ENCODE measurements at places on chromosomes 6 and 20.

GRCh38 chr6:18693881-18694280, 306.7 kb downstream of the RNF144B start:
- no peak for DNase-seq

GRCh38 chr6:80472271-80472670, 365.8 kb downstream of the BCKDHB start:
- DNase-seq, result no peak

DNA sequence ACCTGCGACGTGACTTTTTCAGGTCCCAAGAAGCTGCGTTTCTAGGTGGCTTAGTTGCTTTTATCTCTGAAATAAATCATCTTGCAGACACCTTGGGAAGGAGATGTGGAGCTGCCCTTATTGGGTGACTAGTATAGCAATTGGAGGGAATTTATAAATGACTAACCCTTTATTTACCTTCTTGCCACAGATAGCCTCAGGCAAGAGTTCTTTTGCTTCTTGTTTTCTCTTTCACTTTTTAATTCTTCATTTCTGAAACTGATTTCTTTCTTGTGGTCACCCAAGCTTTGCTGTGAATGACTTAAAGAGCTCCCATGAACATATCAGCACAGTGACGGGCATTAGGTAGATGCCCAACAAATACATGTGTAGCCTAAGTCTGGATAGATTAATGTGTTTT, 3.0 kb downstream of the ADGRF4 start:
- no peak for DNase-seq

DNA sequence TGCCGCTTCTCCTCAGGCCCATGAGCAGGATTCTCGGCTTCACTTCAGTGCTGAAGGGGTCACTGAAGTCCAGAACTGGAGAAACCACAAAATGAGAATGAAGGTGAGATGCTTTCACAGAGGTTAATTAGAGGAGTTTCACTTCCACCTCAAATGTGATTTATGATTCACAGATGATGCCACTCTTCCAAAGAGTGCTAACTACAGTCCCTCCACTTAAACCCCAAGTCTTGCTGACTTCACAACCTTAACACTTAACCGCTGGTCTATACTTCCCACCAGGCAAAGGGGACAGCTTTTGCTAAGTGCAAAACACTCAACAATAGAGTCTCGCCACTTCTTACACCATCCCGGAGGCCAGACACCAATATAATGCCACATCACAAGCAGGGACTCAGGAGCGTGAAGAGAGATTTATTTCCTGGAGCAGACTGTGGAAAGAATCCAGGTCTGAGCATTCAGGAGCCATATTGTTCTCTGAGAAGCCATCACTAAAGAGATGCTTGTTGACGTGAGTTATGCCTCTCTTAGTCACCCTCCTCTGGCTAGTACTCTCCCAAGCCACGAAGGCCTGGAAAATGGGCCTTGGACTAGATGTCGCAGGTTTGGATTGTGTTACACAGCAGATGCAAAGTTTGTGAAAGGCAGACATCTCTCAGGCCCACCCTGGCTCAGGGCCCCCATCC, 24.4 kb downstream of the RRAGD start:
- no peak for DNase-seq

- DNase-seq, result no peak
Measured at GRCh38 chr6:85945459-85946185, 302.9 kb upstream of the SYNCRIP start.

DNA sequence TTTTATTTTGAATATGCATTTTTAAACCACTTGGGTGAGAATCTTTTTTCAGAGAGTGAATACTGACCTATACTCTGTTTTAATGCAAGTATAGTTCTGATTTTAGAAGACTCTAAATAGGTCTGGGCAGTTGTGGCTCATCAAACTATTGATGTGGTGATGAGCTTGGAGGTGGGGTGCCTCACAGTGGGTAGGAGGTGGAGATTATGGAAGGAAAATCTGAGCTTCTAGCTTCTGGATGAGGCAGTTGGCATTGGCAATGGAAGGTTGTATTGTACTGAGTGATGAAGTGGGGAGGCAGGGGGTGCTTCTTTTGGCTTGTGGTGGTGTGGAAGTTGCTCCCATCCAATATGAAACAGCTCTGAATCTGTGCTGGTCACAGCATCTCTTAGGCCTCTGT, 52.7 kb downstream of the VAPB start:
- DNase-seq, result no peak

- DNase-seq, result no peak
Measured at GRCh38 chr6:109379711-109380110, 2.6 kb downstream of the CD164 start.

- no peak for DNase-seq
Measured at GRCh38 chr6:26491604-26492003, 8.5 kb upstream of the BTN1A1 start.

GRCh38 chr6:155472886-155473285, 17.2 kb upstream of the NOX3 start:
- DNase-seq, result no peak

- DNase-seq, result no peak
Measured at GRCh38 chr6:166101819-166102419, 65.7 kb downstream of the TBXT start.

DNA sequence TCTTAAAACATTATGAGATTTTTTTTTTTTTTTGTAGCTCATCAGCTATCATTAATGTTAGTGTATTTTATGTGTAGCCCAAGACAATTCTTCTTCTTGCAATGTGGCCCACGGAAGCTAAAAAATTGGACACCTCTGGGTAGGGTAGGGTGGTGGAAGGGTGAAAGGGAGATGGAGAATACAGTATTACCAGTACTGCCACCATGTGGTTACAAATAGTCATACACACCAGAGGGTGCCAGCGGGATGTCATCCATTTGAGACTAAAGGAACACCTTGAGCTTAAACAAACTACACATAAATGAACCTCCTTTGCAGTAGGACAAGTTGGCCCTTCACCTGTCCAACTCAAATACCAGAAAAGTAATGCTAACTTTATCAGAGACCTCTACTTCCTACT, 601.9 kb downstream of the HTR1B start:
- DNase-seq, result no peak

Data from pulmonary artery endothelial cell (primary cell).